ENCODE measurements at places on chromosomes 12 and 14.

DNA sequence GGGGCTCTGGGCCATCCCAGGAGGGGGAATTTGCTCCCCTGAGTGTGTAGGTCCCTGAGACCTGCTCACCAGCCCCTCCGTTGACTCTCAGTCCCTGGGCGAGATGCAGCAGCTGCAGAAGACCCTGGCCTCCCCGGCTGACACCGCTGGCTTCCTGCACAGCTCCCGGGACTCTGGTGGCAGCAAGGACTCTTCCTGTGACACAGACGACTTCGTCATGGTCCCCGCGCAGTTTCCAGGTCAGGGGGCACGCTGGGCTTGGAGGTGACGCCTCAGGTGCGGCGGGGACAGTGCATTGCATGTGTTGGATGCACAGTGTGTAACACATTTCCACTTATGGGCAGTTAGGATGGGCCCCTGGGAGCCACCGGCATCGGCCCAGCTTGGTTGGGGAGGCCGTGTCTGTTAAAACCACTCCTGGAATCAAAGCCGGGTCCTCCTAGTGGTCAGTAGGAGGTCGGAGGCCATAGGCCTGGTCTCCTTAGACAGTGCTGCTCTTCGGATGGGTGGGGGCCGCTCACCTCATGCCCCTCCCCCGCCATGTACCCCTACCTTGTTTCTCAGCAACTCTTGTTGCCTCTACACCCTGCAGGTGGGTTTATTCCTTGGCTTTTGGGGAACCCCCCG, 17.1 kb upstream of the PUS1 start:
- DNase-seq, result no peak

DNA sequence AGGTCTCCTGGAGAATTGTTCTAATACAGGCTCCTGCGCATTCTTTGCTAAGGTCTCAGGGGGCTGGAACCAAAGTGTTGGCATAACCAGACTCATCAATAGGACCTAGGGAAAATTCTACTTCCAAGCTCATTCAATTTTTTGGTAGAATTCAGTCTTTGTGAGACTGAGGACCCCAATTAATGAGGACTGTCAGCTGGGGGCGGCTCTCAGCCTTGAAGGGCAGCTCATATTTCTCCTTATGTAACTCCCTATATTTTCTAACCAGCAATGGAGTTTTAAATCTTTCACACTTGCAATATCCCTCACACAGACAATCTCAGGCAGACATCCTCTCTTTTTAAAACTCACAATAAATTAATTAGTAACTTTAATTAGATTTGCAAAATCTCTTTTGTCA, 476.4 kb upstream of the LRFN5 start:
- no peak for DNase-seq

DNA sequence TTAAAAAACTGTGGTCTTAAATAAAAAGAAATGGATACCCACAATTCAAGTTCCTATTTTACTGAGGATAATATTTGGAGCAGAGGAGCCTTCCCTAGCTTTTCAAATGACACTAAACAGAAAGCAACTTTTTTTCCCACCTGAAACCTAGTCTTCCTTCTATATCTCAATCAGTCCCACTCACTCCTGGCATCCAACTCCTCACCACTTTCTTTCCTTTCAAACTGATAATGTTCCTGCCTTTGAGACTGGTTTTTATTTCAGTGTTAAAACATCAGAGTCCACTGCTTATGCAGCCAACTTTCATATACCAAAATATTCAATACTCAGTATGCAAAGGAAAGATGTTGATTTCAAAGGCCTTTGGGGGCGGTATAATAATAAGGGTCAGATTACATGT, 225.6 kb downstream of the GXYLT1 start:
- no peak for DNase-seq

GRCh38 chr12:124514145-124514995, 53.0 kb downstream of the NCOR2 start:
- no peak for DNase-seq

- DNase-seq, result no peak
Observed at GRCh38 chr12:93221841-93222240, 155.9 kb upstream of the NUDT4 start.

DNA sequence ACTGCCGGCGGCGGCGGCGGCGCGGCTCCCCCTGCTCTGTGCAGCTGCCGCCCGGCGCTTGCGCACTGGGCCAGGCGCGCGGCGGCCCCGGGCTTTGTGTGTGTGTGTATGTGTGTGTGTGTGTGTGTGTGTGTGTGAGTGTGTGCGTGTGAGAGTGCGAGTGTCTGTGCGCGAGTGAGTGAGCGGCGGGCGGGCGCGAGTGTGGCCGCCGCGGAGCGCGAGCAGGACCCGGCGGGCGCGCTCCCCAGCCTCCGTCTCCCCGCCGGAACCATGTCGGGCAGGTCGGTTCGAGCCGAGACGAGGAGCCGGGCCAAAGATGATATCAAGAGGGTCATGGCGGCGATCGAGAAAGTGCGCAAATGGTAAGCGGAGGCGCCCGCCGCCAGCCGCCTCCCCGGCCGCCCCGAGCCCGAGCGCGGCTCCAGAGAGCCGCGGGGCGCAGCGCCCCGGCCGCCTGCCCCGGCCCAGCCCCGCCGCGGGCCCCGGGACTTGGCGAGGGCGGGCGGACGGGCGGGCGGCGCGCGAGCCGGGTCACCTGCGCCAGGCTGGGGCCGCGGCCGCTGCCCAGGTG, at the start of gene BCL7A:
TSS of gene BCL7A (plus strand) at position 63 of the 571 bp plus-strand sequence. CDS start at position 271, 208 bp downstream.
- peak; percentile 29 for DNase-seq

DNA sequence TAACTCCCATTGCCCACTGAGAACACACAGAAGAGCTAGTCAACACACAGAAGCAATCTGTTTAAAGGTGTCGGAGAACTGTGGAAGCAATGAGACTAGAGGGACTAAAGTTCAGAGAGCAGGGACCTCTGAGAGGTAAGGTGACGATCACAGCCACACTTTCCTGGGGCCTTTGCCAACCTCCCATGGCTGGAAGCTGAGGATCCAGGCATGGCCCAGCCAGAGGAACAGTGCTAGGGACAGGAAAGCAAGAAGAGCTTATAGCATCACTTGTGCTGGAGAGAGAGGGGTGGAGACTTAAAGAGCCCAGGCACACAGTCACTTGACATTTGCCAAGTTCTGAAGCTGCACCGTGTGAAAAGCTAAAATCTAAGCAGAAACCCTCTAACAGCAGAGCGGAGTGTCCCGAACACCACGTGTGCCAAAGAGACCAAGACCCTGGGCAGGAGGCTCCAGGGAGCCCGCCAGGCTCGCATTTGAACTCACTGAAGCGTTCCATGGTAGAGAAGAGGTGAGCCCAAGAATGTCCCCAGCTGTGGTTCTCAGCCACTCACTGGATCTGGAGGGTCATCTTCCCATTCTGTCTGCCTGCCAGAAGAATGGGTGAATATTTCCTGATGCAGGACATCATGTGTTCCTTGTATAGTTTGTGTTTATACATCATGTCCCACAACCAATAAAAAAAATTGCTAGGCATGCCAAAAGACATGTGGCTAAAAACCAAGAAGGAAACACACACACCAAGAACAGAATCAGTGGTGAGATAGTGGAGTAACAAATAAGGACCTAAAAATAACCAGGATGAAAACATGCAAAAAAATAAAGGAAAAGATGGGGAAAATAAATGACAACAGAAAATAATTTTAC, 174.0 kb upstream of the C14orf180 start:
- no peak for DNase-seq

DNA sequence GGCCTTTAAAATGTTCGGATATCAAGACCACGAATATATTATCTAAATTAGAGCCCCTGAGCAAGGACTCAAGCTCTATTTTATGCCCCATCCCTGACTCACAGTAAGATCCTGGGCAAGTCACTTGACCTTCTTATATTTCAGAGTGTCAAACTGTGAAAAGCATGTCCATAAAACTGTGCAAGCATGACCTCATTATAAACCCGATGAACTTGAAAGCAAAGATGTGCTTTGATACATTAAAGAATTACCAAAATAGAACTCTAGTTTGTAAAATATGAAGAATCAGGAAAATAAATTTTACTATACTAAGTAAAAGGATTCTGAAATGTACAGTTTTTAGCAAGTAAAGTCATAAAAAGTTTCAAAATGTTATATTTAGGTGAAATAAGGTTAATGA, 2.9 kb upstream of the CALM1 start:
- no peak for DNase-seq

DNA sequence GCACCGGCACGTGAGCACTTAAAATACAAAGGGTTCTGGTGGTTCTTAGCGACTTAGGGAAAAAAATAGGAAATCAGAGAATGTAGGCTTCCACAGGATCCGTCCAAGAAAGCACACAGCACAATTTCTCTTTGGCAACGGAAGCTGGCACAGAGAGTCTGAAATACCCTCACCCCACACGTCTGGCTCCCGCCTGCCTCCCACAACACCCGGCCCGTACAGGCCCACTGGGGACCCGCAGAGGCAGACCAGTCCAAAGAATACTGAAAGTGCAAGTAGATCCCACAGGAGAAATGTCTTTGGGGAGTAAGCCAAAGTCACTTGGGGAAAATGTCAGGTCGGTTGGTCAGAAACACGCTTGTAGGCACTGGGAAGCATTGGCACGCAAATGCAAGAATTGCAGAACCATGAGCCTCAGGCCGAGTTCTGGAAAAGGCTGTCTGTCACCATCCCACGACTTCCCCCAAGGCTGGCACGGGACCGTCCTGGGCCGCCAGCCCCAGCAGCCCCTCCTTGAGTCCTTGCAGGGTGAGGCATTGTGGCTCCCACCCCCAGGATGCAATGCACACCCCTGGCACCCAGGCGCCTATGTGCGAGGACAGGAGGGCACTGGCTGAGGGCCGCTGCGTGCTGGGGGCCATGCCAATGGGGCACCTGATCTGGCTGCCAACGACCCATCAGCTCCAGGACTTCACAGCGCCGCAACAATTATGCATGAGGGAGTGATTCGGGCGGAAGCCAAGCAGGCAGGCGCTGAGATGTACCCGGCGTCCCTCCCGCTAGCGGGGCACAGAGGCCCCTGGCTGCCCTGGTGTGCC, 29.7 kb downstream of the CHGA start:
- peak; percentile 39 for DNase-seq

DNA sequence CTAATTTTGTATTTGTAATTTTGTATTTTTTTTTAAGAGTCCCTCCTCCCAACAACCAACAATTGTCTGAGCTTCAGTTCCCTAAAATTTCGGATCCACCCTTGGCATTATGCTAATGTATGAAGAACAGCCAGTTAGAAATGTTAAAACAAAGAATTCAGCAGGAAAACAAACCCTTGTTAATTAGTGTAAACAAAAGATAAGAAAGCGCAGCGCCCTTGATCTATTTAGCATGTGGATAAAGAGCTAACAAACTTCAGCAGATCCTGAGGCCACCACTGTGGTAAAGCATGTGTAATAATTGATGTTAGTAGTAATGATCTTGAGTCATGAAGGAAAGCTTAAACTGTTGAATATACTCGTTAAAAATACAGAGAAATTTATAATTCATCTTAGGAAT, 199.8 kb downstream of the TMX1 start:
- no peak for DNase-seq

- DNase-seq, result no peak
Observed at GRCh38 chr12:105253866-105254513, 18.0 kb upstream of the APPL2 start.

- DNase-seq, result no peak
Observed at GRCh38 chr12:113727651-113728061, 238.5 kb downstream of the RBM19 start.

- no peak for DNase-seq
Observed at GRCh38 chr14:95207475-95208233, 50.3 kb upstream of the DICER1 start.

DNA sequence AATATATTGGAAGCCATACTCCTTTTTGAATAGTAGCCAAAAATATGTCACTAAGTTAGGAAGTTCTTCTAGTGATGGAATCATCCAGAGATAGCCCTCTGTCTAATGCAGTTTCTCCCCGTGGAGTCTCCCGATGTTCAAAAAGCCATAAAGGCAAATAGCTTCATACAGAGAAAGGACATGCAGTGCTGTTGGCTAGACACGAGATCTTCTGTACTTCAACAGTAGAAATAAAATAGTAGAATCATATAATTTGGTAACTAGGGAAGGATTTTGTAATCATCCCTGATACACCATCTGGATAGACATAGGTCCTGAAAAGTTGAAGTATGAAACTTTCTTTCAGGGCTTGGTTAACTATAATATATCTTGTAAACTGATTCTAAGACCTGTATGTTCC, 27.6 kb downstream of the LRFN5 start:
- DNase-seq, result no peak

GRCh38 chr14:31078766-31079165, 52.6 kb upstream of the STRN3 start:
- no peak for DNase-seq

DNA sequence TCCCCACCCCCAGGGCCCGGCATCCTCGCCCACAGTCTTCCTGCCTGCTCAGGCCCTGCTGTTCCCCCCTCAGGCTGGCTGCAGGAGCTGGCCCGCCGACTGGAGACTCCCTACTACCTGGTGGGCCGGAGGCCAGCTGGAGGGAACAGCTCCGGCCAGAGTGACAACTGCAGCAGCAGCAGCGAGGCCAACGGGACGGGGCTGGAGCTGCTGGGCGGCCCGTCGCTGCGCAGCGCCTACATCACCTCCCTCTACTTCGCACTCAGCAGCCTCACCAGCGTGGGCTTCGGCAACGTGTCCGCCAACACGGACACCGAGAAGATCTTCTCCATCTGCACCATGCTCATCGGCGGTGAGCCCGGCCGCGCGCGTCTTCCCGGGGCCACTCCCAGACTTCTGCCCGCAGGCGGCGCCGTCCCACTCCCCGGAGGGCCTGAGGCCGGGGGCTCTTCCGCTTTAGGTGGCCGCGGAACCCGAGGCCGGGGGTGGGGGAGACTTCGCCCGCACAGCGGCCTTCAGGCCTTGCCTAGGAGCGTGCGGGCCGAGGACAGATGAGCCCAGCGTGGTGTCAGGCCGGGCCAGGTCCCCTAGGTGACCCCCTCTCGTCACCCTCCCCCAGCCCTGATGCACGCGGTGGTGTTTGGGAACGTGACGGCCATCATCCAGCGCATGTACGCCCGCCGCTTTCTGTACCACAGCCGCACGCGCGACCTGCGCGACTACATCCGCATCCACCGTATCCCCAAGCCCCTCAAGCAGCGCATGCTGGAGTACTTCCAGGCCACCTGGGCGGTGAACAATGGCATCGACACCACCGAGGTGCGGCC, 10.2 kb downstream of the KCNH3 start:
- DNase-seq, result no peak

DNA sequence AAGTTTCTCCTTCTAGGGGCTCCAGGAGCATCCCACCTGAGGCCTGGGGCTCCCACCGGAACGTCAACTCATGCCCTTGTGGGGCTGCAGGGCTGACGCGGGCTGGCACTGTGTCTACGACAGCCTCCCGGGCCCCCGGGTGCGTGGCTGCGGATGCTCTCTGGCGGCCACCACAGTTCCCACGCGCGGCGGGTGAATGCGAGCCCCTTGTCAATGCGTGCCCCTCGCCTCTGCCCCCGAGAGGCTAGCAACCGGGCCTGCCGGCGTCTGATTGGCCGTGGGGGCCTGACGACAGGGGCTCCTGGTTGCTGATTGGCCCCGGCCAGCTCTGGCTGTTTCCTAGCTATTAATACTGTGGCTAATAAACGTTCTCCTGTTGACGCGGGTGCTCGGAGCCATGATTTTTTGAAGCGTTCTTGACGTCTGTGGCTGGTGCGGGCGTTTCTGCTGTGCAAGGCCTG, 1.8 kb upstream of the MEG3 start:
- no peak for DNase-seq

DNA sequence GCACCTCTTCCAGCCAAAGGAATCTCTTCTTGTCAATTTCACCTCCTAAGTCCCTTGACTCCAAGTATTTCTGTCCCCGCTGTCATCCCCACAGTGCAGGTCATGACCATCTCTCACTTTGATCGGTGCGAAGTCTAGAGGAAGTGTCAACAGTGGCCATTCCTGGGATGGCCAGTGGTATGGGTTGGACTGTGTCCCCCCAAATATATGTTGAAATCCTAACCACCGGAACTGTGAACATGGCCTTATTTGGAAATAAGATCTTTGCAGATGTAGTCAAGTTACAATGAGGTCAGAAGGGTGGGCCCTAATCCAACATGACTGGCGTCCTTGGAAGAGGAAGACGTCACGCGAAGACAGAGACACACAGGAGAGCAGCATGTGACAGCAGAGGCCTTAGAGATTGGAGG, 155.9 kb upstream of the PRMT8 start:
- DNase-seq, result no peak
